Left lung (tissue), 14 donors: ENCODE measurements at places on chromosomes 3 and 15.

- DNase-seq, result peak; percentile 48
Measured at GRCh38 chr3:64340641-64341101, 115.4 kb upstream of the PRICKLE2 start.

- DNase-seq, result no peak
Measured at GRCh38 chr15:36860792-36861191, 239.6 kb downstream of the MEIS2 start.

DNA sequence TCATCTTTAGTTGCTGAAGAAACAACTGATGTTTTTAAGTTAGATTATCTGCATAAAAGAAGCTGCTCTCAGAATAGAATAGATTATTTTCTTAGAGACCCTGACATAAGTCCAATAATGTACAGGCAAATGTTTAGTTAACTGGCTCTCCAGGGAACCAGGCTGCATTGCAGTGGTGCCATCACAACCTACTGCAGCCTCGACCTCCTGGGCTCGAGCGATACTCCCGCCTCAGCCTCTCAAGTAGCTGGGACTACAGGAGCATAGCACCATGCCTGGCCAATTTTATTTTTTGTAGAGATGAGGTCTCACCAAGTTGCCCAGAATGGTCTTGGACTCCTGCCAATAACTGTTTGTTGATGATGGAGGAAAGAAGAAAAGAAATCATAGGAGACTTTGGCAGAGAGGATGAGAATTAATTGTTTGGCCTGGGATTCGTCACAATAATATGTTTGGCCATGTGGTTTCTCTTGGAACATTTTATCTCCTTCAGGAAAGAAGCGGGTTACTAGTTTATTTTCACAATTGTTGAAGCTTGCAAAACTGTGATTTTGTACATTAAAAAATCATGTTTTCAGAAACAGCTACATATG is 429.2 kb downstream of the CADM2 start:
- DNase-seq, result no peak

- no peak for DNase-seq
Measured at GRCh38 chr15:45653702-45654424, 19.0 kb downstream of the SQOR start.

DNA sequence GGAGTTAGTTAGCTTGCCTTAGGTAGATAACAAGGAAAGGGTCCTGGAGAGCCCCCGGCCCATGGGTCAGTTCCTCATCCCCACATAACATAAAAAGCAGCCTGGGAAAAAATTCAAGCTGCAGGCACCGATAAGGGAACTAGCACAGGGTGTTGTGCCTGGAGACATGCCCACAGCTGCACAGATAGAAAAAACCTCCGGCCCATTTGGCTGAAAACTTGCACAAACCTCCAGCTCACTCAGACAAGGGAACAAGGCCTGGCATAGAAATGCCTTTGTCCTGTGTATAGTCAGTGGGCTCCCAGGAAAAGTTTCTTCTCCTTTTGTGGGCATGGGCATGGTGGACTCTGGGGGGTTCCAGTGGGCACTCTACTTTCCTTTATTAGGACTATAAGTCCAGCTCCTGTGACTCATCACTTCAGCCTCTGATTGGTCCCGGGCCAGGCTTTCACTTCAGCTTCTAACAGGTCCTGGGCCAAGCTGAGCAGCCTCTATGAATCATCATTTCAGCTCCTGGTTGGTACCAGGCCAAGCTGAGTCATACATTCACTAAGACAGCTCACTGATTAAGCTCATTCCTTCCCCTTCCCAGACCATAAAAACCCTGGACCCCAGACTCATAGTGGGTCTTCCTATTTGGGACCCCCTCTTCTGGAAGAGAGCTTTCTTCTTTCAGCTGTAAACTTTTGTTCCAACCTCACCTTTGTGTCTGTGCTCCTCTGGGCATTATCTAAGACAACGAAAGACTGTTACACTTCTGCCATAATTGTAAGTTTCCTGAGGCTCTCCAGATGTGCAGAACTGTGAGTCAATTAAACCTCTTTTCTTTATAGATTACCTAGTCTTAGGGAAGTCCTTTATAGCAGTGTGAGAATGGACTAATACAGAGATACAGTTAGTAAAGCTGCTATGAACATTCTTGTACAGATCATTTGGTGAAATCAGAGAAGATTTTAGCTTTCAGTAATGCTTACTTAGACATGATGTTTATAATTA is 348.0 kb upstream of the DPPA4 start:
- DNase-seq, result no peak

DNA sequence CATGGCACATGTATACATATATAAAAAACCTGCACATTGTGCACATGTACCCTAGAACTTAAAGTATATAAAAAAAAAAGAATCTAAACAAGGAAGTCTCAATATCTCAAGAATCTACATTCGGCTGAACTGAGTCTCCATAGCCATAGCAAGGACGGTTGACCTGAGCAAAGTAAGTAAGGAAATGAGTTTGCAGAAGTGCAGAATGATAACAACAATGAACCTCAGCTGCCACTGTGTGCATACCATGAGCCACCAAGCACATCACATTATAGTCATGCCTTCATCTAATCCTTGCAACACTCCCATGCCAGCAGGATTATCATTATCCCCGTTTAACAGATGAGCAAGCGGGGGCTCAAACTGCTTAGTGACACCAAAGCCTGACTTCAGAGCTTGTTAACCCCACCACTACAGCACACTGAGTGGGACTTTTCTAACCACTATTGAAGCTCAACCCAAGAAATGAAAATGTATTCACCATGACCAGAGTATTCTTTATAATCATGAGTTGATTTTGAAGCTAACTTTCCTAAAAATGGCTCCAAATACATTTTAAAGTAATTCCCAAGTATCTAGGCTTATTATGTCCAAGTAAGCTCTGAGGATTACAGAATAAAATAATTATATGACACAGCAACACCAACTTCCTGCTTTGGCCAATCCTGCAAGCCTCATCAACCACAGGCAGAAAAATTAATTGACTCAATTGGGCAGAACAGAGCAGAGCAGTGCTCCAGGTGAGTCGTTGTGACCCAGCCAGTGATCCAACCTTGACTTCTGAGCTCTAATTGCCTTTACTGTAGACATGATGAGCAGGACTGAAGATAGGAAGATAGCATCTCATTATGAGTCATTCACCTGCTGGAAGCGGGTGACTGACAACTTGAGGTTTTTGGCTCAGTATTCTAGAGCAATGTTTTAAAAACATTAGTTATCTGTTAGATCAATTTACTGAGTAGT is 47.3 kb upstream of the IL12A start:
- DNase-seq, result no peak

GRCh38 chr3:52289747-52290595 is 2.3 kb downstream of the GLYCTK start:
- DNase-seq, result peak; percentile 69

DNA sequence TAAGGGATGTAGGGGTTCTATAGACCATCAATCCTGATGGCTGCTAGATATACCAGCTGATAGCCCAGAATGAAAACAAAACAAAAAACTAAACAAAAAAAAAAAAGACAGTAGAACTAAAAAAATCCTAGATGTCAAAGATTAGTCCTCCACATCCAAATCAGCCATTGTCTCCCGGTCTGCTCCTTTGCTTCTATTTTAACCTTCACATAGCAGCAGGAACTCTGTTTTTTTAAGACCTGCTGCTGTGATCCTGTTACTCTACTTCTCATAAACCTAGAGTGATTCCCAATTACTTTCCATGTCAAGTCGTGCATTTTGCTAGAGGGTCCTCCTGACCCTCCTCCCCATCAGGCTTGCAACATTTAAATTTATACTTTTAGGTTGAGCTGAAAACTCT is 2.5 kb downstream of the IFT122 start:
- DNase-seq, result no peak

DNA sequence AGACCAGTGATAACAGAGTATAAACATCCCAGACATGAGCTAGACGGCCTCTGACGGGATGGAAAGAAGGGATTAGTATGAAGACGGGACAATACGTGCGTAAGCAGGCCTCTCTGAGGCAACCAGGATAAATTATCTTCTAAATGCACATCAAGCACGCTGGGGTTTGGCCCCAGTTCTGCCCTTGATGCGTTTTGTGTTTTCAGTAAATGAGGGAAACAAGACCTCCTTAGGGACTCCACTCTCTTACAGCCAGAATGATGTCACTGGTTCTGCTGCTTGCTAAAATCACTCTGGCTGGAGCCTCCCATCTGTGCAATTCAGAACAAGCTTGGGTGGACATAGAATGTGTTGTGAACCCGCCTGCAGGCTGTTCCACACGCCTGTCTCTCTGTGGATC is 156.0 kb upstream of the MCTP2 start:
- peak; percentile 21 for DNase-seq

DNA sequence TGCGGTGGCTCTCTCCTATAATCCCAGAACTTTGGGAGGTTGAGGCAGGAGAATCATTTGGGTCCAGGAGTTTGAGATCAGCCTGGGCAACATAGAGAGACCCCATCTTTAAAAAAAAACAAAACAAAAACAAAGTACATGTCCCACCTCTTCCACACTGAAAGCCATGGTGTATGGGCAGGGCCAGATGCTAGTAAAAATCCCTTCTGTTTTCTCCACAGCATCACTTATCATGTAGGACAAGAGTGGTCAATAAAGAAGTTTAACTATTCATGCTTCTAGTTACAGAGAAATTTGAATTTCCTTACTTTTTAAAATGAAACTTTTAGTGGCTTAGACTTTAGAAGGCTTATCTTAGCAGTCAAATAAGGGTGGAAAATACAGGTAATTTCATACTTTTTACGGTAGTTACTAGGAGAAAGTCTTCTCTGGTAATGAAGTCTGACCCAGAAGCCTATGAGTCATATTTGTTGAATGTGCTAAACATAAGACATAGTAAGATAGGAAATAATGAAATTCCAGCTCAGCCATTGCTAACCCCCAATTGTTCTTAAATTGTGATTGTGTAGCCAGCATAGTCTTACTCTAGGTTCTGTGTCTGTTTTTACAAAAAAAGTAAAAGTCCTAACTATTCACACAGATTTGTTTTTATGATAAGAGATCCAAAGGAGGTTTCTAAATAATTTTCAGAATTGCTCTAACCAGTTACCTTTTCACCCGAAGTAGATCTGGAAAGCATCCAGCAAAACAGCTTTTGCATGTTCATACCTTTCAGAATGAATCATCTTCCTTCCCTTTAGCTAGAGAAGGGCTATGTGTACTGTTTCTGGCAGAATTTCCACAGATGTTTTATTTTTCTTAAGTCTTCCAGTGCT is 16.4 kb upstream of the ZNF609 start:
- no peak for DNase-seq

- DNase-seq, result peak; percentile 84
Measured at GRCh38 chr15:90001062-90001682, at the start of gene ZNF710. ZNF710 (plus strand) TSS chr15:90001324; CDS start chr15:90067138, 65,814 bp downstream.

DNA sequence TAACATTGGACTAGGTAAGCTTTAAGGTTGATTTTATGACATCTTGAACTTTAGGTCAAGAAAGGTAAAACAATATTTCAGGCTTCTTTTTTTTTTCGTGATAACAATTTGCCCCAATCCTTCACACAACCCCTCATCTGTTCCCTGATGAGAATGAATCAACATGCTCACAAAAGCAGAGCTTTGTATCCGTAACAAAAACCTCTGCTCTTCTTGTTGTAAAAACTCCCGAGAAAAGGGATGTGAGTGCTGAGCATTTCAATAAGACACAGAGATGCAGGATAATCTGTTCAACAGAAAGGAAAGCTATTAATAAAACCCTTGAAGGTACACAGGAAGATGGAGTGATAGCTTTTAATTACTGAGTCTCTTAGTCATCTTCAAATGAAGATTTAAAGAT is 94.3 kb downstream of the RAD18 start:
- no peak for DNase-seq

- no peak for DNase-seq
Measured at GRCh38 chr3:126112531-126113237, 28.8 kb upstream of the SLC41A3 start.

GRCh38 chr3:107346564-107346963 is 30.7 kb upstream of the CCDC54 start:
- no peak for DNase-seq

DNA sequence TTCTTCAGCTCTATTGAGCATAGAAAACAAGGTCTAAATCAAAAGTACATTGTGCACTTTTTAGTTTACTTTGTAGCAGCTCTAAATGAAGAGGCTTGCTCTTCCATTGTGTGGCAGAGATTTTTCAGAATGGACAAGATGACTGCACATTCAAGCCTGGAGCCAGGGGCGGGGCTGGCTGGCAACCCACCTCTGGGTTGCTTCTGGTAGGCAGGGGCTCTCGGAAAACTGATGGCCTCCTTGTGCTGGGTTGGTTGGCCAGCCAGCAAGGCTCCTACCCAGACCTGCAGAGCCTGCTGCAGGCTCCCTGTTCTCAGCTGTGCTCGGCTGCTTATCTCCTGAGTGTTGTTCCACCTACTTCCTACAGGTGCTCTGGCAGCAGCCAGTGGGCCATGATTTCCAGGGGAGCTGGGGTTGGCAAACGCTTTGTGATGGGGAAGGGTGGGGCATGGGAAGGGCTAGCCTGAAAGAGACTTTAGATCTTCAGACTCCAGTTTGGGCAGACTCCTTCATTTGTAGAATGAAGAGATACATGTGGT is 8.8 kb downstream of the BSN start:
- DNase-seq, result peak; percentile 62

DNA sequence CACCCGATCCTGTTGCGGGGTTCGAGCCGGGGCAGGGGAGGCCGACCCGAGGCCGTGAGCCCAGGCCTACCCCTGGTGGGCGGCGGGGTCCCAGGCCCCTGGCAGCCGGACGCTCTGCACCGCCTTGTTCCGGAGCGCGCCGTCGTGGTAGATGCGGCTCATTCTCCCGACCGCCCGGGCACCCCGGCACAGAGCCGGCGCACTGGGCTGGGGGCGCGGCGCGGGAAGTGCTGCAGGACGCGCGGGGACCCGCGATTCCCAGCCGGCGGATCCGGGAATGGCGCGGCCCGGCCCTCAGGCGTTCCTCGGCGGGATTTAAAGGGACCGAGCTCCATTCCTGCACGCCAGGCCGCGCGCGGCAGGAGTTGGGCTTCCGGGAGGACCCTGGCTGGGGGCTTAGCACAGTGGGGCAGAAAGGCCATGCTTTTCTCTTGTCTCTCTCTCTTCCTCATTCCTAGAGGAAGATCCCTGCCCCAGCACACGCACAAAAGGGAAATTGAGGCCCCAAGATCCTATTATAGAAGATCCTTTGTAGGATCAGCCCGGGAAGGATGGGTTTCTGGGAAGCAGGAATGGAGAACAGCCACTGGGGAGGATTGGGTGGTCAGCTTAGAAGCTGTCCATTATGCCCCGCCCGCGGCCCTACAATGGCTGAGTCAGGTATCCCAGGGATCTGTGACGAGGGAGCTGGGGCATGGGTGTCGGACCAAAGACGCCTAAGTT is at the start of gene ARPIN:
Gene ARPIN, minus strand, starts transcription at position 279 of the 723 bp plus-strand sequence. Its CDS starts 117 bp downstream, at position 162.
- peak; percentile 57 for DNase-seq

GRCh38 chr3:171200052-171200749 is 173.7 kb upstream of the SLC2A2 start:
- DNase-seq, result no peak

GRCh38 chr3:129934234-129935123 is 40.0 kb upstream of the TRH start:
- peak; percentile 29 for DNase-seq

DNA sequence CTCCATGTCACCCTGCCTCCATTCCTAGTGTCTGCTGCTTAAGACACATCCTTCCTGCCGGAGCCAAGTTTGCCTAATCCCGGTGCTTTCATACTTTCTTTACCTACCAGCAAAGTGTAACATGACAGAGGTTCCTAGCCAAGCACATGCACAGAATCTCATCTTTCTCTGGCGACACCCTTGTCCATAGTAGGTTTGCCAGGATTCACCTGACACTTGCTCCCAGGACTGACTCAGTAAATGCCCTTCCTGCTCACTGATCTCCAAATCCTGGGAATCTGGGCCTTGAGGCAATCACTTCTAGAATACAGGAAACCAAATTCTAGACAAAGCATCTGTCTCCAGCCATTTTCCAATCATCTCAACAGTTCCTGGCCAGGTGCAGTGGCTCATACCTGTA is 10.2 kb upstream of the NR2E3 start:
- DNase-seq, result no peak
